MM.1S (cell line): ENCODE measurements at places on chromosomes 11 and 22.

- DNase-seq, result no peak
These were observed 11.8 kb downstream of the DTX4 start for GRCh38 chr11:59183771-59184170.

- DNase-seq, result no peak
These were observed 85.9 kb downstream of the TIMP3 start for GRCh38 chr22:32887324-32887980.

- DNase-seq, result no peak
These were observed 5.5 kb downstream of the RFPL2 start for GRCh38 chr22:32199341-32199740.

GRCh38 chr11:22624742-22625447 lies 728 bp downstream of the FANCF start:
- DNase-seq, result peak; percentile 82

GRCh38 chr11:34028425-34028824 lies 23.1 kb upstream of the CAPRIN1 start:
- no peak for DNase-seq

GRCh38 chr22:48428631-48429371 lies 1398.9 kb downstream of the BRD1 start:
- DNase-seq, result no peak

- no peak for DNase-seq
These were observed 49.8 kb downstream of the APIP start for GRCh38 chr11:34866375-34866774.

DNA sequence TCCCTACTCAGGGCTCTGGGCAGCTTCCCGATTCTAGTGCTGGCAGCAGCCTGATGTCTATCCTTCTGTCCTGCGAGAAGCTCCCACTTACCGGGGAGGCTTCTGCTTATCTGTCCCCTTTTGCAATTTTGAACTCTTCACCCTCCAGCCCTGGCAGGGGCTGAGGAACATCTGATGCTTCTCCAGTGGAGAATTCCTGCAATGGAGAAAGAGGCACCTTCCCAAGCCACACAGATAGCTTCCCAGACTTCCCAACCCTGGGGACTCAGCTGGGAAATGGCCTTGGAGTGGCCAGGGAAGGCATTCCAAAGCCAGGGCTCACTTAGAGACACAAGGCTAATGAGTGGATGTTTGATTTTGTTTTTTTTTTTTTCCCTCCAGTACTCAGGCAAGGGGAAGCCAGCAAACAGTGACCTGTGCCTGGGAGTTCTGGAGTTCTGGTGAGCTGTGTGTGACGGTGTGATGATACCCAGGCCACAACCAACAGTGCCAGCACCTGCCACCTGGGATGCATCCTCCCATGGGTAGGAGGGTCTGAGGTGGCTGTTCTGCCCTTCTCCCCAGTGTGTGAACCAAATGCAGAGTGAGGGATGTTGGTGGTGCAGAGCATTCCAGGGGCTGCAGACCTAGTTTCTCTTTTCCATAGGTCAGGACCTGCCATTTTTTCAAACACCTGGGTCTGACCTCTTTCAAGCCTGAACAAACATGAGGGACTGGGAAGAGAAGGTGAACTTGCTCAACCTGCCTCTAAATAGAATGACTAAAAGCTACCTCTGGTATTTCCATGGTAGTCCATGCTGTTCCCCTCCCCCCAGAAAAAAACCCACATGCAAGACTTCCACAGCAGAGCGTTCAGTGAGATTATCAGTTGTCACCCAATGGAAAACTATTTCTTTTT lies 95.1 kb downstream of the CCDC81 start:
- DNase-seq, result no peak

DNA sequence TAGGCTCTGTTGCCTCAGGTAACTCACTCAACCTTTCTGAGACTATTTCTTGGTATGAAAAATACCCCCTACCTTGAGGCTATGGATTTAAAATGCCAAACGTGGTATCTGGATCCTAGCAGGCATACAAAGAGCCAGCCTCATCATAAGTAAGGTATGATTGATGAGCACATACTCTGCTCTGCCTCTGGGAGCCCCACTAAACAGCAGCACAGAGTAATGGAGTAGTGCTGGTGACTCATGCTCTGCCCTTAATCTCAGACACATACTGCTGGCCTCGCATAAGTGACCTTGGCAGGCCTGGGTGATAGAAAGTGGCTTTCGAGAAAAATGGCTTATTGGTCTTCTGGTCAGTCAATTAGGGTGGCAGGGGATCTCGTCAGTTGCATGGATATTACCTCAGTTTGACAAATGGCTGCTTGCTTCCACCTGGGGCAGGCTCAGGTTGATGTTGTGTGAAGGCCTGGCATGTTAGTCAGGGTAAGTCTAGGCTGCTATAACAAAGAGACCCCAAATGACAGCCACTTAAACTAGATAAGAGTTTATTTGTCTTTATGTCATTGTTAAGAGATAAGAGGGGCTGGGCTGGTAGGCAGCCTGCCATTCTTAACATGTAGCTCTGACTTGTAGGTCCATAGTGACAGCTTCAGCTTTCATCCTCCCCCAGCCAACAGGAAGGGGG lies 15.2 kb upstream of the SLC6A5 start:
- no peak for DNase-seq

GRCh38 chr11:130323452-130324450 lies 9.0 kb upstream of the ZBTB44 start:
- no peak for DNase-seq

DNA sequence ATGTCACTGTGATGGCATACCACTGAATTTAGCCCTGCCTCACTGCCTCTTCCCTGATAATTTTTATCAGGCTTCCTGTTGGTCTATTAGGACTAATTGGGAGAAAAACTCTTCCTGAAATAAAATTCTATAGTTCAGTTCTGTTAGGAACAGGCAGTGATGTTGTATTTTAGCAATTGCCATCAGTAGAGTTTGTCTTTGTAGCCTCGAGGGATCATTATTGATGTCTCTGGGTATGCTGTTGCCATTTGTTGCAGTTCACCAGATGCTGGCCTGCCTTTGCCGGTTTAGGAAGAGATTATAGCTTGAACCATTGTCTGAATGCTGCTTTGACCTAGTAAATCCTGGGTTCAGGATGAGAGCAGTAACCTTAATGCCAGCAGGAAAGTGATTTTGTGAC lies 41.0 kb downstream of the KDM2A start:
- DNase-seq, result no peak
